ENCODE measurements at places on chromosomes 13 and 19.

DNA sequence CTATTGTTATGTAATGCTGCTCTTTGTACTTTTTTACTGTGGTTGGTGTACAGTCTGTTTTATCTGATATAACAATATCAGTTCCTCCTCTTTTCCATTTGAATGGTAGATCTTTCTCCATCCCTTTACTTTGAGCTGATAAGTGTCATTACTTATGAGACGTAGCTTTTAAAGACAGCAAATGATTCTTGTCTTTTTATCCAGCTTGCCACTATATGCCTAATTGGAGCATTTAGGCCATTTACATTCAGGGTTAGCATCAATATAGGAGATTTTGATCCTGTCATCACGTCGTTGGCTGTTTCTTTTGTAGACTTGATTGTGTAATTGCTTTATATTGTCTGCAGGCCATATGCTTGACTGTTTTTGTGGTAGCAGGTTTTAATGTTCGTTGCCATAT is 894.2 kb upstream of the ATXN8OS start:
- DNase-seq, result no peak

- DNase-seq, result no peak
Observed at GRCh38 chr13:110341445-110342244, 34.6 kb downstream of the COL4A2 start.

GRCh38 chr19:47243776-47244547 is 12.4 kb upstream of the CCDC9 start:
- DNase-seq, result no peak

DNA sequence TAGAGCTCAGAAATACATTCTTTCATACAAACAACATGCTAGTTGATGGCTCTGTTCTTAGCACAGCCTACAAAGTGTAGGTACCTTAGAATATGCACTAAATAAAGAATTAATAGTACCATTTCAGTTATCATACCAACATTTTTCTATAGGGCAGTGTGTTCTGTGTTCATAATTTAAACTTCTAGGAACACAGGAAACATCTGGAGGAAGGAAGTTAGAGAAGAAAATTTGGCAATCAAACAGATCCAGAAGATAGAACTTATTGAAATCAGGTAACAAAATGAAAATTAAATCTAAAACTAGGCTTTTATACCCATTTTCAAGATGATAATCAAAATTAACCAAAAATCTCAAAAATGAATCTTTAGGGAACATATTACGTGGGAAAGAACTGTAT is 527.5 kb downstream of the DCT start:
- DNase-seq, result no peak

DNA sequence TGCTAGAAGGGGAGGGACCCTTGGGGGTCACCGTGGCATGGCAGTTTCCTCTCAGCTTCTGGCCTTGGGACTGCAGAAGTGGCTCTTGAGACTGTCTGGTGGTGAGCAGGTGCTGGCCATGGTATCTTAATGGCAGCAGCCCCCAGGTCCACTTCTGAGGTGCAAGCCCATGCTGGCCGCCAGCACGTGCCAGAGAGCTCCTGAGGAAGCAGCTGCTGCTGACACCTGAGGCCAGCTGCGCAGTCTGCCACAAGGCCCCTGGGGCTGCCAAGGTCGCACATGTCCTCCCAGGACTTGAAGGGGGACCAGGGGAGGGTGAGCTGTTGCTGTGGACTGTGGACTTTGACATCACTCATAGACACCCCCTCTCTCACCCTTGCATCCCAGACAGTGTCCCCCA is 48.0 kb downstream of the NFIX start:
- DNase-seq, result no peak

- no peak for DNase-seq
Observed at GRCh38 chr13:111233080-111233479, 87.4 kb upstream of the TEX29 start.

- no peak for DNase-seq
Observed at GRCh38 chr19:30158893-30159245, 213.3 kb upstream of the ZNF536 start.

DNA sequence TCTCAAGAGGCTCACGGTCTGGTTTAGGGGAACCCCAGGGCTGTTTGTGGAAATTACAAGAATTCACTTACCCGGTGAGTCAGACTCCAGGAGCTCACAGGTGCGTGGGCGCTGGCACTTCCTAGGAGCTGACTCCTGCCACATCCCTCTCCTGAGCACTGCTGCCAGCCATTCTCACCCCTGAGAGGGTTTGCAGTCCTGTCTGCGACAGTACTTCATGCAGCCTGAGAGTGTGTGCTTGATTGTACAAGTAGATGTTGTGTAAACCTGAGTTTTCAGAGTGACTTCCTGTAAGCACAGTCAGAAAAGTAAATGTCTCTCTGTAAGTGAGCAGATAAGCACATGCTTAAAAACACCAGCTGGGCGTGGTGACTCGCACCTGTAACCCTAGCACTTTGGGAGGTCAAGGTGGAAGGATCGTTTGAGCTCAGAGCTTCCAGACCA is 8.1 kb downstream of the MRPL4 start:
- DNase-seq, result no peak

DNA sequence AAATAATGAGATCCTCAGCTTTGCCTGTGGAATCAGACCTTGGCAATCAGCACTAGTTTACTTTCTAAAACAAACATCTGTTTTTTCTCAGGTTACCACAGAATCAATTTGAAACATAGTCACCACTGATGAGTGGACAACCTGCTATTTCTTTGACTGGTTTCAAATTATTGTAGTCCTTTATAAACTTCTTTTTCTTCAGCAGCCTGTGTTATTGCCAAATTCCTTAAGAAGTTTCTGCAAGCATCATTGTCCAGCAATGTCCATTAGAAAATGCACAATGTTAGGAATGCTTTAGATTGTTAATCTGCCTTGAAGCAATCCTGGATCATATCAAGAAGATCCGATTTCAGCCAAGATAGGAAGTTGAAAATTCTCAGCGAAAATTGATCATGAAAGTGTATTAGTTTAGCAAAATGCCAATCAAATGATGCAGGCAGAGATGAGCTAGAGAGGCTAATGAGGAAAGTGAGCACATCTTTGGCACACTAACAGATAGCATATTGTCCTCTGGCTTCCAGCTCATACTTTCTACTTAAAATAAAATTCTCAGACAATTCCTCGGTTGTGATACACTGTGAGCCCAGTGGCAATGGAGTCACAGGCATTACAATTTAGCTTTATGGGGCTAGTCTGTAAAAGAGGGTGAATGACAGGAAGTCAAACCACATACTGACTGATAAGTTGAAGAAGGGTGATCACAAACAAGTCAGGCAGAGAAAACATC is 270.6 kb downstream of the SLITRK6 start:
- DNase-seq, result no peak

DNA sequence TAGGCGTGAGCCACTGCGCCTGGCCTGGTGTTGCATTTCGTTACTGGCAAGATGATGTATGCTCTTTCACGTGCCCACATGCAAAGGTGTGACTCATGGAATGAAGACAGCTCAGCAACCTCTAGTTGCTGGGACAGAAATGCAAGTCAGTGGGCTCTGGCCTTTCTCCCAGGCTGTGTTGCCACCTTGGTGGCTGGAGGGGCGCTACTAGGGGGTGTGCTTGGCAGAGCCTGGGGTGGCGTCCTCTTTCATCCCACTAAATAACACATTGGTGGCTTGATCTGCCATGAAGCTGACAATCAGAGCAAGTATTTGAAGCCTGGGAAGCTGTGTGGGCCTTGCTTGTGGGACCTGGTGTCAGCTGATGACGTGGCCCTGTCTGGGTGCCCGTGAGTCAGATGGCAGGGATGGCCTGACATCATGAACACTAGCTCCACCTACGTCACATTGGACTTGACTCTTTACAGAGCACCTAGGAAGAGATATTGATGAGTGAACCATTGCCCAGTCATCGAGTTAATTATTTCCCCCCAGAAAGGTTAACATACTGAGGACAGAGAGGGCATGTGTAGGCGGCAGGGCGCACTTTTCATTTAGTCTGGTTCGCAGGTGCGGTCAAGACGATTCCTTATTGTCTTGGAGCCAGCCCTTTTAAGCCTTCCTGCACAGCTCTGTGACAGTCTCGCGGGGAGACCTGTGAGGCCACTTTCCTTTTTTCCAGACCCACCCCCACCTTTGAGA is 154.2 kb downstream of the TM9SF2 start:
- no peak for DNase-seq

GRCh38 chr13:99124794-99125316 is 75.8 kb upstream of the UBAC2 start:
- DNase-seq, result no peak

- no peak for DNase-seq
Observed at GRCh38 chr13:67225252-67226159, 4.6 kb downstream of the PCDH9 start.

DNA sequence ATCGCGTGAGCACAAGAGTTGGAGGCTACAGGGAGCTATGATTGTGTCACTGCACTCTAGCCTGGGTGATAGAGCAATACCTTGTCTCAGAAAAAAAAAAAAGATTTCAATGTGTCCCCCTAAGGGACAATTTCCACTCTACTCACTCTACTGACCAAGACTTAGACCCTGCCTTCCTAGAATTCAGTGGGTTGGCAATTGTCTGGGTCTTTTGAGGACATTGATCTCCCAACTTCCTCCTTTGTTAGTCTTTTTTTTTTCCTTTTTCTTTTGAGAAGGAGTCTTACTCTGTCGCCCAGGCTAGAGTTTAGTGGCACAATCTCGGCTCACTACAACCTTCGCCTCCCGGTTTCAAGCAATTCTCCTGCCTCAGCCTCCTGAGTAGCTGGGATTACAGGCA is 2.2 kb downstream of the SPTBN4 start:
- no peak for DNase-seq

GRCh38 chr19:35755550-35756376 is 1.1 kb downstream of the HSPB6 start:
- DNase-seq, result no peak

DNA sequence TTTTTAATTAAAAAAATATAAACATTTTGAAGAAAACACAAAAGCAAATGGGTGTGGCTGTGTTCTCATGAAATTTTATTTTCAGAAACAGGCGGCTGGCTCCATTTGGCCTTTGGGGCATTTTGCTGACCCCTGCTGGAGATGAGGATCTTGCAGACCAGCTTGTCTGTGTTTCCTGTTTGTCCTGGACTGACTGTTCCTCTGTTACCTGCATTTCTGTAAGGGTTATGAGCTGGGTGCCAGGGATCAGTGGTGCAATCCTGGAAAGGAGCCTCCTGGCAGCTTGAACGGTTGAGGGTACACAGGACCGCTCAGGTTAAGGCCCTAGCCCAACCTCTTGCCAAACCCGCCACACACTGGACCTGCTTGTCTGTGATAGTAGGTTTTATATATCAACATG is 49.9 kb downstream of the ZNF787 start:
- DNase-seq, result no peak

GRCh38 chr19:18649371-18650020 is 12.7 kb downstream of the KLHL26 start:
- no peak for DNase-seq

GRCh38 chr19:19737559-19738332 is 4.8 kb upstream of the ZNF14 start:
- no peak for DNase-seq

GRCh38 chr13:30736461-30737320 is 1.3 kb downstream of the ALOX5AP start:
- no peak for DNase-seq

- DNase-seq, result no peak
Observed at GRCh38 chr13:49044008-49044407, 68.3 kb downstream of the FNDC3A start.

DNA sequence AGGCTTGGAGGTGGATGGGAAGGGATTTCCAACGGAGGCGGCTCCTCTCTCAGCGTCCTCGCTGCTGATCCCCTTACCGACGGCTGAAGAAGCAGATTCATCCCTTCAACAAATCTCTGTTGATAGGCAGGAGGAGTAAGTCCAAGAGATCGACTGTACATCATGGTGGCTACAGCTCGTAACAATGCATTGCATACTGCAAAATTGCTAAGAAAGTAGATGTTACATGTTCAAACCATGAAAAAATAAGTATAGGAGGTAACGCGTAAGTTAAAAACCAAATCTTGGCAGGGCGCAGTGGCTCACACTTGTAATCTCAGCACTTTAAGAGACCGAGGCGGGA is 468 bp upstream of the SLC39A3 start:
- DNase-seq, result no peak

DNA sequence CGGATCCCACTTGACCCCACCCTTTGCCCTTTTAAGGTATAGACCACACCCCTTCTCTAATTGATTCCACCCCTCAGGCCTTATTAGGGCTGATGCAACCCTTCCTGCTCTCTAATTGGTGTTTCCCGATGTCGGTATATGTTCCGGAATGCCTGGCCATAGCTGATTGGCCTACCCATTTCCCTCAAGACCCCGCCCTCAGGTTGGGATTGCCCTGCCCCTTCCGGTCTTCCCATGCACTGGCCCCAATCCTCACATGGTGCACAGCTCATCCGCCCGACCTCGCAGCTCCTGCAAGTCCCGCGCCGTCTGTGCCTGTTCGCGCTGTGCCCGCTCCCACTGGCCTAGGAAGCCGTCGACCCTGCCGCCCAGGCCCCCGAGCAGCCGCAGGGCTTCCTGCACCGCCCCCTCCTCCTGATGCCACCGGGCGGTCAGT is 18.1 kb downstream of the TSKS start:
- DNase-seq, result no peak

DNA sequence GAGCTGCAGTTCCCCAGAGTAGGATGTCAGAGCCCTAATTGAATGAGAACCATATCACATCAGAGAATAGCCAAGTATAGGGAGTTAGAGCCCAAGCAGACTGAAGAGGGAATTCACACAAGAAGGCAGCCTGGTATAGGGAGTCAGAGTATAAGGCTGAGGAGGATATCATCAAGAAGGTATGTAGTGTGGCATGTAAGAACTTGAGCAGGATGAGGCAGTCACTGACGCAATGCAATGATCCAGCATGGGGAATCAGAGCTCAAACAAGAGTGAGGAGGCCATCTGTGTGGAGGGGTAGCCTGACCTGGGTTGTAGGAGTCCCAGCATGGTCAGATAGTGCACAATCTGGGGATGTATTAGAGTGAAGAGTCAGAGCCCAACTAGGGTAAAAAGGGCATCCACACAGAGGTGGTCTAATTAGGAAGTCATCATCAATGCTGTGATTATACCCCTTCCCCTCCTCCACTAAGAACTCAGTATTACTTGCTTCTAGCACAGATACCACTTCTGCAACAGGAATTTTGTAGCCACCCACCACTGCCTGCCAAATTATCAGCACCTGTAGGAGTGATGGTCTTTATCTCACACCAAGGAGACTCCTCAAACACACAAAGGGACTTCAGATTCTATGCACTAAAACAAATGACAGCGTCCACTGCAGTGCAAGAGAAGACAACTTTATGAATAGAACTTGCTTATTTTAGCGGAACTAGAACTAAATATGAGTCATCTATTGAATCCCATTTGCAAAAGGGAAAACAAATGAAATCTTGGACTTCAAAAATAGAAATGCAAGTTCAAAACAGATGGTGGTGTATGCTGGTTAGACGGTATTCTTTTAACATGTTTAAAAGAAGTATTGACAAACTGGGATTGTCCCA is 107.2 kb downstream of the FNDC3A start:
- DNase-seq, result no peak

- no peak for DNase-seq
Observed at GRCh38 chr13:35388441-35389355, 87.8 kb downstream of the MAB21L1 start.

- no peak for DNase-seq
Observed at GRCh38 chr13:99045396-99045795, 67.5 kb upstream of the DOCK9 start.

GRCh38 chr13:41099986-41100385 is 32.6 kb downstream of the KBTBD6 start:
- DNase-seq, result no peak

GRCh38 chr13:111900390-111901131 is 166.4 kb upstream of the SOX1 start:
- DNase-seq, result no peak

- DNase-seq, result no peak
Observed at GRCh38 chr19:937259-937694, 11.4 kb downstream of the ARID3A start.

Data from left renal cortex interstitium (tissue), 4 donors.